ENCODE measurements at places on chromosomes 6 and 20.

GRCh38 chr6:41056768-41057490 is 3.9 kb downstream of the APOBEC2 start:
- DNase-seq: no peak

GRCh38 chr6:35343092-35343834 is 905 bp downstream of the PPARD start:
- no peak for DNase-seq

GRCh38 chr6:144613859-144614258 is 328.7 kb downstream of the UTRN start:
- DNase-seq: peak; percentile 5

DNA sequence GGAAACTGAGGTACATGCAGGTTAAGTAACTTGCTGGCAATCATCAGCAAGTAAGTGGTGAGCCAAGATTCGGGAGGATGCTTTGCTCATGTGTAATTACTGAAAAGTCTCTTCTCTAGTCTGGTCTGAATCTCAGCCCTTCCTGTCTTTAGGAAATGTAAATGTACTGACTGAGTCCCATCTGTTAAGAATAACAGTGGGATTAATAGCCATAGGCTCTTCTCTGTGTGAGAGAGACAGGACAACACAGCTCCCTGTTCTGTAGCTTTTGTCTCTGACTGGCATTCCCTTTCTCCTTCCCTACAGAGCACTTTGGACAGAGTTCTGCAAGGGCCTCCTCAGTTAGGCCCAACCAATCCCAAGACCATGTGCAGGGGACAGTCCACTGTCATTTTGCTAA is 131.3 kb upstream of the OGFRL1 start:
- DNase-seq: no peak

- no peak for DNase-seq
Observed at GRCh38 chr6:109381747-109382575, at the start of gene CD164. CD164 (minus strand) TSS chr6:109382467; CDS start chr6:109382378, 89 bp downstream.

DNA sequence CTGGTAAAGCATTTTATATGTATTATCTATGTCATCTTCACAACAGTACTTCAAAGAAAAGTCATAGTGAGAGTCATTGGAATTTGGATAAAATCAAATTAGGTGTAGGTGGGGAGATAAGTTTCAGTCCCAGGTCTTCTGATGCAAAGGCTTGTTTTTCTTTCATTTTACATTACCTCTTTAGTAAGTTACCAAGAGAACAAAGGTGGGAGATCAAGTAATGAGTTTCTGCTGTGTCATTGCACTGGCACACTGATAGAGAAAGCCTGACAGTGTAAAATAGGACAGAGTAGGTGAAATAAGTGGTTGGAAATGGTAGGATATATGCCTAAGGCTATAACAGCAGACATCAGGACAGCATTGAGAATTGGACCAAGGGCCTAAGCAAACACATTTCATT is 250.4 kb downstream of the NKAIN2 start:
- no peak for DNase-seq

- no peak for DNase-seq
Observed at GRCh38 chr20:57618091-57618763, 2.0 kb downstream of the ZBP1 start.

GRCh38 chr6:31966997-31967925 is 4.7 kb downstream of the DXO start:
- DNase-seq: no peak

- DNase-seq: no peak
Observed at GRCh38 chr20:40442181-40442963, 246.7 kb downstream of the MAFB start.

GRCh38 chr6:32116674-32117073 is 7.5 kb upstream of the TNXB start:
- no peak for DNase-seq
